Cortex of kidney (tissue), 1 donor: ENCODE measurements at places on chromosomes 16 and 17.

GRCh38 chr16:58820411-58820810, 86.3 kb upstream of the GOT2 start:
- DNase-seq, result no peak

- no peak for DNase-seq
Measured at GRCh38 chr17:15341385-15341849, at the start of gene TEKT3. TEKT3 (minus strand) TSS chr17:15341597; CDS start chr17:15331585, 10,012 bp downstream.

DNA sequence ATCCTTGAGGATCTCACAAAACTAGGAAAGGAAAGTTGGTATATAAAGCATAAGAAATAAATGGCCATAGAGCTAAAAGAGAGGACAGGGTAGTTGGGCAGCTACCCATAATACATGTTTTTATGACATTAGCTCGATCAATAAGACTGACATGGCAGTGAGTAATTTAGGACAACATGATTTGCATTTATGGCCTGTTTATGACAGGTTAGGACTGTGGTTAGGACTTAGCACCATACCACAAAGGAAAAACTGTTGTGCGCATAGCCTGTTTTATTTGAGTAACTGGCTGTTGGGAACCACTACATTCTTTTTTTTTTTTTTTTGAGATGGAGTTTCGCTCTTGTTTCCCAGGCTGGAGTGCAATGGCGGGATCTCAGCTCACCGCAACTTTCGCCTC, 18.0 kb upstream of the TRIM37 start:
- DNase-seq, result no peak

DNA sequence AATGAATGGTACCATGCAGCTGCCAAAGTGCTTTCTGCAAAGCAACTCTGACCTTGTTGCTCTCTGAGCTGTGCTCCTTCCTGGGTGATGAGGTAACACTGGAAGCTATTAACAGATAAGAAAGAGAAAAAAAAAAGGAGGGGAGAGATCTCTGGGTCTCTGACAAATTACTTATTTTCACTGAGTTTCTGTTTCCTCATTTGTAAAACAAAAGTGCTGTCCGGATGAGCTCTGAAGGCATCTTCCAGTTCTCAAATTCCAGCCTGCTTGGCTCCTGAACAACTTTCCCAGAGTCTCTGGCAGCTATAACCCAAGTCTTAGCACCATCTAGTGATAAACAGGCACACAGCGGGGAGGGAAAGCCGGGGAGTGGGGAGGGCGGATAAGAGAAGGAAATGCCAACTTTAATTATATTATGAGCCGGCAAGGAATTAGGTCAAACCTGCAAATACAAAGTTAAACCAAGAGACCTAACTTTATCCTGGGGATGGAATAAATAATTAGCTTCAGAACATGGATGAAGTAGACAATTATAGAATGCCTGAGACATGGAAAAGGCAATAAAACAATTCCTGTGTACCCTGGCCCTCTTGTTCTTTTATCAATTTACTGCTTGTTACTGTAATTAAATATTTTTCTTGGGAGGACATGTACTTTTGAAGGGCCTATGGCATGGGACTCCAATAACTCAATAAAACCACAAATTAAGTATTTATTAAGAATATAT, 61.3 kb upstream of the KIFC3 start:
- DNase-seq, result no peak

DNA sequence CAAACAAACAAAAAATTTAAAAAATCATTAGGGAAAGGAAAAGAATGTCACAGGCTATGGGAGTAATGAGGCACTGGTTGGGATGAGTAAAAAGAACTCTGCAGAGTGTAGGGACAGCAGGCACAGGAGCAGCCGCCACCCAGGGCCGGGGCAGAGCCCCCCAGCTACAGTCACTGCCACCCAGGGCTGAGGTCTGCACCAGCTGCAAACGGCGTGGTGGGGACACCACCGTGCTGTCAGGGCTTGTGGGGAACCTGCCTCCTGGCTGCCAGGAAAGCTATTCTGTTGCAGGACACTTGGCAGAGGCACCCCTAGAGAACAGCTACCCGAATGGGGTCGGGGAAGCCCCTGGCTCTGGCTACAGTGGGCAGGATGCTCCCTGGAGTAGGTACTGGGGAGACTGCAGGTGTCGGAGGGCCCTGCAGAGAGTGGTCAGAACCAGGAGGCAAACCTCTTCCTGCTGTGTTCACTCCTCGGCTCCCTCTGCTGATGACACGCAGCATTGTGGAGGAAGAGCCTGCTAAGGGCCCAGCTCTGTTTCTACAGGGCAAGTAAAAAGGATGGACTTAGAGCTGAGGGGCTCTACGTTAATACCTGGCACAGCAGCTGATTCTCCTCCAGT, 32.3 kb upstream of the CAPN15 start:
- DNase-seq, result no peak
